ENCODE measurements at places on chromosomes 11 and 22. TPM values are rescaled to one million over a fixed set of nuclear protein-coding genes. Genes with fewer than 3 reads are reported as not detected.
A peak's percentile ranks its signal among the peaks of the same experiment; 100 is the strongest.

- no peak overlapping the region for H3K4me3 ChIP-seq
- H3K27me3 ChIP-seq: no peaks in the 10 kb centered on the region
- H3K4me1 ChIP-seq: no peaks in the 10 kb centered on the region
- DNase-seq: no peak
Observed at GRCh38 chr11:462107-462890, 12.2 kb downstream of the PTDSS2 start.

- H3K27ac ChIP-seq: peak overlapping the region; percentile 95
- peaks cover 41% of the 10 kb centered on the region for H3K36me3 ChIP-seq
- peak; percentile 74 for DNase-seq
- H3K4me1 ChIP-seq: peaks cover 35% of the 10 kb centered on the region
- no peaks in the 10 kb centered on the region for H3K27me3 ChIP-seq
Observed at GRCh38 chr11:67286621-67287333, 2.3 kb upstream of the ANKRD13D start.

DNA sequence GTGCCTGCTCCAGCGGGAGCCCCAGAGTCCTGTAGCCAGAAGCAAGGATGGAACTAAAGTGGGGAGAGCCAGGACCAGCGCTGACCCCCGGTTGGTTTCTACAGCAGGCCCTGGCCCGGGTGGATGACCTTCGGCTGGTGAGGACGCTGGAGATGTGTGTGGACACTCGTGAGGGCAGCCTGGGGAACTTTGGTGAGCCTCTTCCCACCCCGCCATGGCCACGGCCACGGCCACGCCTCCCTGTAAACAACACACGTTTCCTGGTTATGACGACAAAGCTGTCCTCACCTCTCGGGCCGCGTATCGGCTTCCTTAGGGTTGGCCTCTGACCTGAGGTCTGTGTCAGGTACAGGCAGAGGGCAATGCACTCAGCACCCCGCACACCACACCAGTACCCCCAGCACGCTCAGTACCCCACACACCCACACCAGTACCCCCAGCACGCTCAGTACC is 4.1 kb downstream of the LRRC56 start:
- peaks cover 46% of the 10 kb centered on the region for H3K27me3 ChIP-seq
- no peaks in the 10 kb centered on the region for H3K36me3 ChIP-seq
- H3K27ac ChIP-seq: no peak overlapping the region
- H3K4me1 ChIP-seq: peaks cover 15% of the 10 kb centered on the region
- no peak for DNase-seq
- no peak overlapping the region for H3K4me3 ChIP-seq

DNA sequence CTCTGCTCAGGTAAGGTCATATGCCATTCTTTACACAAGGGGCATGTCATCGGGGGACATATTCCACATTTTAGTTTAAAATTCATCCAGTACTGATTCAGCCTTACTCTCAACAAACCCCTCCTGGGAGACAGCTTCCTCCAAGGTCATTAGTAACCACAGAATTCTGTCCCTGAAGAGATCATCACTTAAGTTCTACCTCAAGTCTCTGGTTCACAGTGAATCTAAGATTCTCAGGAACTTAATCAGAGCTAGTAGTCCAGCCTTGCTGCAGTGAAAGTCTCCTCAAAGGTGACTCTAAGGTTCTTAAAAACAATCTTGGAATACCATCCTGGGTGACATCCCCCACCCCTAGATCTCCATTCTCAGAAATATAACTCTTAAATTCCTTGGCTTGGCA is 18.9 kb upstream of the GDPD4 start:
- H3K27me3 ChIP-seq: no peaks in the 10 kb centered on the region
- no peaks in the 10 kb centered on the region for H3K4me1 ChIP-seq
- H3K27ac ChIP-seq: no peak overlapping the region
- DNase-seq: no peak

DNA sequence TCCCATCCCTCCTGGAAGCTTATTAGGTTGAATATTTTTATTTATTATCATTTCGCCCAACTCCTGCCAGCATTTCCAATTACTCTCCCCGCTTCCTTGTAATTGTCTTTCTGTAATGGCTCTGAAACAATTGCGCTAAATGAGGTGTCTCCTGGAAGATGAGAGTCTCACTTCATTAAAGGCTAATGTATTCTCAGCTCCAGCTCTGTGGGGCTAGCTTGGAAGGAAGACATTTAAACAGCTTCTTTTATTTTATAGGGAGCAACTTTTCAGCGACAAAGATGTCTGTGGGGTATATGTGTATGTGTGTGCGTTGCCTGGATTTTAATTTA is 86.6 kb downstream of the PKNOX2 start:
- no peaks in the 10 kb centered on the region for H3K4me1 ChIP-seq
- no peak overlapping the region for H3K4me3 ChIP-seq
- H3K36me3 ChIP-seq: no peaks in the 10 kb centered on the region
- no peak for DNase-seq
- no peaks in the 10 kb centered on the region for H3K27me3 ChIP-seq
- H3K27ac ChIP-seq: no peak overlapping the region

DNA sequence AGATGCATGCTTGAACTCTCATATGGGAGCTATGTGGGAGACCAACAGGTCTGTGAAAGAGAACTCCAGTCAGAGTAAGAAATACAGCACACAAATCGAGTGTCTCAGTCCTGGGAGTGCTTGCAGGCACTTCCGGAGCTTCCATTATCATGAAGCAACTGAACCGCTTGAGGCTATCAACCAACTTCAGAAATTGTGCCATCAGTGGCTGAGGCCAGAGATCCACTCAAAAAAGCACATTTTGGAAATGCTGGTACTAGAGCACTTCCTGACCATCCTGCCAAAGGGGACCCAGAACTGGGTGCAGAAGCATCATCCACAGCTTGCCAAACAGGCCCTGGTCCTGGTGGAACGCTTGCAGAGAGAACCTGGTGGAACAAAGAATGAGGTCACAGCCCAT is 33.4 kb downstream of the GAB2 start:
- H3K4me3 ChIP-seq: no peak overlapping the region
- no peaks in the 10 kb centered on the region for H3K4me1 ChIP-seq
- DNase-seq: no peak
- H3K36me3 ChIP-seq: no peaks in the 10 kb centered on the region

DNA sequence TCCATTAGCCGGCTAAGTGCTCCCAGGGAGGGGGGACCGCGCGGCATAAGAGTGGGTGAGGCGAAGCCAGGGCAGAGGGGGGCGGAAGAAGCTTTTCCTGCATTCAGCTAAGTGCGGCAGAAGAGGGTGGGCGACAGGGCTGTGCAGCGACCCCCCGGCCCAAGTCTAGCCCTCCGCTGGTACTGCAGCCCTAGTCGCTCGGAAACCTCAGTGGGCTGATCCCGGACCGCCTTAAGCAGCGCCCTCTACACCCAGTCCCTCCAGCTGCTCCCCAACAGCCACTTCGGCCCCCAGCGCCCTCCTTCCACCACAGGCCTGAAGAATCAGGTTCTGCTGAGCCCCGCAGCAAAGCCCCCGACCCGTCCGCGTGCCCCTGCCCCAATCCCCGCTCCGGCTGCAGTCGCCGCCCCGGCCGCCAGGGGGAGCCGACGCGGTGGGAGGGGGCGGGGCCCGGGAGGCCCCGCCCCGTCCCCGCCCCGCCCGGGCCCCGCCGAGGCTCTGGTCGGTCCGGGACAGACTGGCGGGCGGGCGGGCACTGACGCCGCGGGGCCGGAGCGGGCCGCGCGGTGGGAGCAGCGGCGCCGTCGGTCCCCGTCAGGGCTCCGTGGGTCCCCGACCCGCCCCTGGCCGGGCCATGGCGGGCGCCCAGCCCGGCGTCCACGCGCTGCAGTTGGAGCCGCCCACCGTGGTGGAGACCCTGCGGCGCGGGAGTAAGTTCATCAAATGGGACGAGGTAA is at the start of gene PLCB3:
Gene PLCB3, plus strand, starts transcription at position 515 of the 737 bp plus-strand sequence. Its CDS starts 120 bp downstream, at position 635.
- peak within 1 kb of the TSS; percentile 75 for H3K4me3 ChIP-seq
- peaks cover 14% of the 10 kb centered on the region for H3K36me3 ChIP-seq
- peak; percentile 79 for DNase-seq
- H3K27ac ChIP-seq: peak within 1 kb of the TSS; percentile 73
- H3K4me1 ChIP-seq: peaks cover 38% of the 10 kb centered on the region
- no peaks in the 10 kb centered on the region for H3K27me3 ChIP-seq

- no peaks in the 10 kb centered on the region for H3K4me1 ChIP-seq
- H3K27me3 ChIP-seq: peaks cover 39% of the 10 kb centered on the region
- H3K27ac ChIP-seq: peak overlapping the region; percentile 76
- H3K36me3 ChIP-seq: peaks cover 9% of the 10 kb centered on the region
Observed at GRCh38 chr11:124763156-124763947, 1.3 kb upstream of the ESAM start.

- H3K27me3 ChIP-seq: no peaks in the 10 kb centered on the region
- no peaks in the 10 kb centered on the region for H3K4me1 ChIP-seq
- H3K4me3 ChIP-seq: no peak overlapping the region
- no peak overlapping the region for H3K27ac ChIP-seq
Observed at GRCh38 chr22:28759861-28760560, 12.5 kb upstream of the CCDC117 start.

DNA sequence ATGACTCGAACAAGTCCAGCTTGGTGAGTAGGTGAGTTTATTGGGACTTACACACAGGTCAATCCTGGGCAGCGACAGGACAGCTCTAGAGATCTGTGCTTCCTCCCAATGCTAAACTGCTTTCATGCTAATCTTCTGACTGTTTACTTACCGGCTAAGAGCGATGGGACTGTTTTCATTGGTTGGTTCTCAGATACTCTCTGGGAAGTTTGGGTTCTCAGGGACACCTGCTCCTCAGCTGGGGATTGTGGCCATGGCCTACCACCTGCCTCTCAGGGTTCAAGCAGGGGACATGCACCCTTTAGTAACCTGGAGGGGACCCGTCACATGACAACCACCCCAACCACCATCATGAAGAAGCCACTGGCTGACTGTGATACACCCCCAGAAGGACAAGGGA is 13.1 kb downstream of the APOL2 start:
- H3K4me3 ChIP-seq: no peak overlapping the region
- H3K27ac ChIP-seq: no peak overlapping the region
- H3K4me1 ChIP-seq: no peaks in the 10 kb centered on the region
- no peaks in the 10 kb centered on the region for H3K27me3 ChIP-seq
- peaks cover 5% of the 10 kb centered on the region for H3K36me3 ChIP-seq

- H3K4me3 ChIP-seq: no peak overlapping the region
- H3K36me3 ChIP-seq: no peaks in the 10 kb centered on the region
- H3K4me1 ChIP-seq: peaks cover 40% of the 10 kb centered on the region
- peak overlapping the region; percentile 89 for H3K27ac ChIP-seq
Observed at GRCh38 chr11:74639533-74639932, 47.2 kb downstream of the POLD3 start.

- no peaks in the 10 kb centered on the region for H3K36me3 ChIP-seq
- H3K4me3 ChIP-seq: no peak overlapping the region
- H3K27me3 ChIP-seq: no peaks in the 10 kb centered on the region
Observed at GRCh38 chr11:17439316-17439782, 37.3 kb downstream of the ABCC8 start.

GRCh38 chr11:35056391-35057093 is 82.4 kb upstream of the CD44 start:
- H3K36me3 ChIP-seq: no peaks in the 10 kb centered on the region
- H3K4me1 ChIP-seq: no peaks in the 10 kb centered on the region
- no peaks in the 10 kb centered on the region for H3K27me3 ChIP-seq

DNA sequence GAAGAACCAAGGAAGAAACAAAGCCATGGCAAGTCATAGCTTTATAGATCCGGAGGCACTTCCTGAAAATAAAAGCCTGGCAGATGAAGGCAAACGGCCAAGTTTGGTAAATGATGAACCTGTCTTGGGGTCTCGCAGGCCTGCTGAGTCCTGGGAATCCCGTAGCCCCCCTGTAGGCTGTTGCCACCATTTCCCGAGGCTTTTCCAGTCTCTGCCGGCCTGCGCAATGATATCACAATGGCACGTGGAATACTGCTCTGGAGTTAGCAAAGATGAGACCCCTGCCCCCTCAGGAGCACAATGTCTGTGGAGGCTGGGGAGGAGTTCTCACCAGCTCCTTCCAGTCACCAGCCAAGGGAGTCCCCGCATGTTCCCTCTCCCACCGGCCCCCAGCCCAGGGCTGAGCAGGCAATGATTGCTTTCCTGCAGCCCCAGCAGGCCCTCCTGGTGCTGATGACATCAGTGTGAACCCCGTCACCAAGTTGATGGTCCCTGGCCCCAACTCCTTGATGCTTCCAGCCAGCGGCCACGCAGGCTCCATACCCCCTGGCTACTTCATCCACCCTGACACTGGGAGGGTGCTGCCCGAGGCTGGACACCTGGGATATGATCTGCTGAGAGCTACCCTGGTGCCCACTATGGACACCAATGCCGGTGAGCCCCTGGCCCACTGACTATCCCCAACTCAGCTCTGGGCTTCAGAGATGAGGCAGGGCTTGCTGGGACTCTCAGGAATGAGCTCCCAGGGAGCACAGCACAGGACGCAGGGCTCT is 55.9 kb downstream of the BTG4 start:
- H3K36me3 ChIP-seq: no peaks in the 10 kb centered on the region
- H3K4me1 ChIP-seq: peaks cover 7% of the 10 kb centered on the region
- H3K4me3 ChIP-seq: no peak overlapping the region
- H3K27me3 ChIP-seq: no peaks in the 10 kb centered on the region
- no peak overlapping the region for H3K27ac ChIP-seq

DNA sequence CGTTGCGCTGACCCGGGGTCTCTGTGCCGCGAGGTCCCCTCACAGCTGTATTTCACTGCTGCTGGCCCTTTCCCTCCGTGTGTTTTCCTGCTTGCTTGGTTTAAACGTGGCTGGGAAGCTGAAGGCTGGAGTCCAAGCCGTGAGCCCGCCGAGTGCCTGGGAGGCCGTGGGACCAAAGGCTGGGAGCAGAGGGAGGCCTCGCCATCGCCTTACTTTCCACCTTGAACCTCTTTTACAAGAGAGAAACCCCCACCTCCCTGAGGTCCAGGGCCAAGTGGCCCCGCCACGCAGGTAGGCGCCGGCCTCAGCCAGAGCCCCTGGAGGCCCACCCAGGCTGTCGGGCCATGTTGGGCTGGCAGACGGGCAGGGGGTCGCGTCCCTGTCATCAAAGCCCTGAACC is 411.6 kb downstream of the TBC1D22A start:
- no peaks in the 10 kb centered on the region for H3K27me3 ChIP-seq
- no peaks in the 10 kb centered on the region for H3K36me3 ChIP-seq
- H3K4me3 ChIP-seq: no peak overlapping the region
- peak; percentile 53 for DNase-seq
- H3K27ac ChIP-seq: no peak overlapping the region

DNA sequence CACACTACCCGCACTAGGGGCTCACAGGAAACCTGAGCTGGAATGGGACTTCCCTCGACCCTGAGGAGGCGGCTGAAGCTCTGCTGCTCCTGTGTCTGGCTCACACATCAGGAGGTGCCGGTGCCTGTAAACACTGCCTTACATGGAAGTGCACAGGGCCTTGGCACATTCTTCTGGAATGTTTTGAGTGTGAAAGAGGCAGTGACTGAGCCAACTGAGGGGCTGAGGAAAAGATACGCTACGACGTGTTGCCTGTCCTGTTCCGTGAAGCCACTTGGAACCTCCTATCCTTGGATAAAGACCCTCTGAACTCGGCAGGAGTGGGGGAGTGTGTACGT is 10.5 kb downstream of the TXN2 start:
- no peaks in the 10 kb centered on the region for H3K27me3 ChIP-seq
- H3K27ac ChIP-seq: peak overlapping the region; percentile 87
- H3K36me3 ChIP-seq: peaks cover 16% of the 10 kb centered on the region
- peak overlapping the region; percentile 50 for H3K4me3 ChIP-seq
- no peaks in the 10 kb centered on the region for H3K4me1 ChIP-seq
- DNase-seq: peak; percentile 91

RAG2 gene
- total RNA-seq: not detected

NRGN gene
- 0.95 TPM for total RNA-seq

GRAMD1B gene
- 2.3 TPM for total RNA-seq

HEPHL1 gene
- not detected for total RNA-seq

SOX6 gene
- 6.1 TPM for total RNA-seq

CCDC89 gene
- total RNA-seq: 2.6 TPM

PAX6 gene
- not detected for total RNA-seq

OR5F1 gene
- total RNA-seq: not detected

CSNK2A3 gene
- total RNA-seq: 3.5 TPM

GLYAT gene
- total RNA-seq: not detected

ACR gene
- total RNA-seq: not detected

CHID1 gene
- 45.7 TPM for total RNA-seq

ASCL2 gene
- not detected for total RNA-seq

NAALAD2 gene
- total RNA-seq: 3.9 TPM
